ENCODE measurements at places on chromosomes 5 and 9. TPM values are rescaled to one million over a fixed set of nuclear protein-coding genes. Genes with fewer than 3 reads are reported as not detected.

DNA sequence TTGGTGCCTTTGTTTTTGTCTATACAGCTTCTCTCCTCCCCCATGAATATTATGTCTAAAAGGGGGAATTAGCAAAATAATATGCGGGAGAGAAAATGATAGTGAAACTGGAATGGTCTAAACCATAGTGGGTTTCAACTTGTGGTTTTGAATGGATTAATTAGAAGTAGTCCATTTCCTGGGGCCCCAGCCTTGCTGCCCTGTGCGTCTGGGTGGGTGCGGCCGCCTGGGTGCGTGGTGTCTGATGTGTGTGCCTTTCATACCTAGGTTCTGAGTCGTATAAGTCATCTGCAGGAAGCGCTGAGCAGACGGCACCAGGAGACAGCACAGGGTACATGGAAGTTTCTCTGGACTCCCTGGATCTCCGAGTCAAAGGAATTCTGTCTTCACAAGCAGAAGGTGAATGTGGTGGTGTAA is 120.0 kb upstream of the CACNA1B start:
- no peak for DNase-seq

DNA sequence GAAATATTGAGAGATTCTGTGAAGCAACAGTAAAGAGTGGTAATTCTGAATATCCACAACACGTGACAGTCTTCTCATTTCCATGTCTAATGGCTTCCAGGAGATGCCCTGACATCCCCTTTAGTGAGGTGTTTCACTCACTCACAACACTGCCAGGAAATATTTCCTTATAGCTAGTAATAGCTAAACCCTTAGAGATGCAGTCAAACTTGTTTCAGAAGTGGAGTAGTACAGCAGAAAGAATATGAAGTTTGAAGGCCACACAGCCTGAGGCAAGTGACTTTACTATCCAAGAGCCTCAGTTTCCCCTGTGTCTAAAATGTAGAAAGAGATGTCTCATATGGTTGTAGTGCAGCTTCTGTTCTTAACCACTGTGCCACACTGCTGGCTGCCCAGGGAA is 139.2 kb downstream of the CDK5RAP2 start:
- DNase-seq: no peak

GRCh38 chr5:87787625-87788256 is 375.0 kb upstream of the CCNH start:
- DNase-seq: no peak

- DNase-seq: peak; percentile 47
Measured at GRCh38 chr9:75960551-75960950, 70.1 kb downstream of the PCSK5 start.

DNA sequence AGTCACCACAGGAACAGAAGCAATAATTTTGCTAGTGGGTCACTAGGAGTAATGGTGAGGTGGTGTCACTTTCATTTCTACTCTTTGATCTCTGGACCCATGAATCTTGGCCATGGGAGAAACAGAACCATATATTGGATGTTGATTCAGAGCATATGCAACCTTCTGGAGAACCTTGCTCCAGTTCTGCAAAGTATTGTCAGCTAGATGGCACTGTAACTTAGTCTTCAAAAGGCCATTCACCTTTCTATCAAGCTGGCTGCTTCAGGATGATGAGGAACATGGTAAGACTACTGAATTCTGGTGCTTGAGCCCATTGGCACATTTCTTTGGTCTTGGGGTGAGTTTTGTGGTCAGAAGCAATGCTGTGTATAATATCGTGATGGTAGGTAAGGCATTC is 129.1 kb upstream of the FBN2 start:
- DNase-seq: no peak

- DNase-seq: peak; percentile 85
Measured at GRCh38 chr9:35689542-35690293, at the start of gene TPM2. Gene TPM2 (minus strand): TSS chr9:35689925. CDS start chr9:35689817, 108 bp downstream.

DNA sequence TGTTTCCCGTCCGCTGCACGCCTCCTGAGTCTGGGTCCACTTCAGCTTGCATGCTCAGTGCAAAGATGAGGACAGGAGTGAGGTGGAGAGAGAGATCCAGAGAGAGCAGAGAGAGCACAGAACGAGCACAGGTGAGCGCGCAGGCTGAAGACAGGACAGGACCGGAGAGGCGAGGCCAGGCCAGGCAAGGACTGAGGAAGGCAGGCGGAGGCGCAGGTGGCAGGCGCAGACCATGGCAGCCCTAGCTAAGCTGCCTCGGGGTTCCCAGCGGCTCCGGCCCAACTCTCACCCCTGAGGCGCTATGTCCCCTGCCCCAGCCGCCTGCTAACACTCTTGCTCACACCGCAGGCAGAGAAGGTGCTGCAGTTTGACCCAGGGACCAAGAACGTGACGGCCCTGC is 9.7 kb downstream of the GRIN1 start:
- no peak for DNase-seq

DNA sequence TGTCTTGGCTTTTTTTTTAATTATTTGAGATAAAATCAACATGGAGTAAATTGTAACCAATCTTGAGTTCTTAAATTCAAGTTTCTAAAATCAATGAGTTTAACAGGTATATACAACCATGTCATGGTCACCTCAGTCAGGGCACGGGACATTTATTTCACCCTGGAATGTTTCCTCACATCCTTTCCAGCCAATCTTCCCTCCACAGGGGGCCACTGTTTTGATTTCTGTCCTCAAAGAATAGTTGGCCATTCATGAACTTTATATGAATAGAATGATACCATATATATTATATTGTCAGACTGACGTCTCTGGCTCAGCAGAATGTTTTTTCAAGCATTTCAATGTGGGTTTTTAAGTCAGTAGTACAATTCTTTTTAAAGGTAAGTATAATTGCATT is 806 bp downstream of the ZNF474 start:
- DNase-seq: no peak

- DNase-seq: no peak
Measured at GRCh38 chr5:73816656-73817420, 190.8 kb downstream of the ARHGEF28 start.

- DNase-seq: no peak
Measured at GRCh38 chr5:24668050-24668449, 23.3 kb upstream of the CDH10 start.

DNA sequence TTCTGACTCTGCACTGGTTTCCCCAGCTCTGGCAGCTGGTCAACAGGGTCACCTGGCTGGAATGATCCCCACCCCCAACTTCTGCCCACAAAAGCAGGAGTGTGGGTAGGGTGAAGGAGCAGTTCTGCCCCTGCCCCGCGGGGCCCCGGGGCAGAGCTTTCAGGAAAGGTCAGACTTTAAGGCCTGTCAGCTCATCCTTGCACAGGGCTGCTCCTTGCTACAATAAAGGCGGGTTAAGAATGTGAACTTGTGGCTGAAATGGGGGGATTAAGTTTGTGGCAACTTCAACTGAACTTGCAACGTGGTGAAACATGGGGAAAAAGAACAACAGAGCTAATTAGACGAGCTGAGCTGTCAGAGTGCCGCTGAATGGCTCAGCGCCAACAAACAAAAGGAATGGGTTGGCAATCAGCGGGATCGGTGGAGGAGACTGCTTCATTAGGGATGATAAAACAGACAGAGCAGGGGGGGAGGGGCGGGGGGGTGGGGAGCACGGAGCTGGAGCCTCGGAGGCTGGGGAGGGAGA is 50.8 kb downstream of the CRB2 start:
- DNase-seq: no peak

DNA sequence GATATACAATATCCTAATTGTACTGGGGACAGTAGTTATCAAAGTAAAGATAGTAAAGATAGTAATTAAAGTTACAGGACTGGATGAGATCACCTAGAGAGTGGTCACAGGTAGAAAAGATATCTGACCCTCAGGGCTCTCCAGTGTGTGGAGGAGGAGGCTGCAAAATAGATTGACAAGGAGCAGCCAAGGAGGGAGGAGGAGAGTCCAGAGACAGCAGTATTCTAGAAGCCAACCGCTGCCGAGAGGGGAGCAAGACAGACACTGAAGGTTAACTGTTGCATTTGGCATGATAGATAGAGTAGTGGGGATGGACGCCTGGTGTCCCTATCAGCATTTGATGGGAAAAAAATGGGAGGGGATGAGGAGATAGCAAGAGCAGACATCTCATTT is 17.0 kb upstream of the F2RL1 start:
- DNase-seq: no peak

- no peak for DNase-seq
Measured at GRCh38 chr5:115542086-115542485, 2.5 kb downstream of the FEM1C start.

GRCh38 chr9:69798744-69799143 is 21.9 kb upstream of the CFAP95 start:
- no peak for DNase-seq

GRCh38 chr5:140548791-140549190 is 1.3 kb downstream of the EIF4EBP3 start:
- no peak for DNase-seq

GRCh38 chr5:65462139-65462705 is 19.5 kb downstream of the ADAMTS6 start:
- DNase-seq: no peak

- no peak for DNase-seq
Measured at GRCh38 chr5:87997662-87998061, 271.0 kb downstream of the TMEM161B start.

- DNase-seq: no peak
Measured at GRCh38 chr5:90793183-90793582, 234.6 kb downstream of the ADGRV1 start.

DNA sequence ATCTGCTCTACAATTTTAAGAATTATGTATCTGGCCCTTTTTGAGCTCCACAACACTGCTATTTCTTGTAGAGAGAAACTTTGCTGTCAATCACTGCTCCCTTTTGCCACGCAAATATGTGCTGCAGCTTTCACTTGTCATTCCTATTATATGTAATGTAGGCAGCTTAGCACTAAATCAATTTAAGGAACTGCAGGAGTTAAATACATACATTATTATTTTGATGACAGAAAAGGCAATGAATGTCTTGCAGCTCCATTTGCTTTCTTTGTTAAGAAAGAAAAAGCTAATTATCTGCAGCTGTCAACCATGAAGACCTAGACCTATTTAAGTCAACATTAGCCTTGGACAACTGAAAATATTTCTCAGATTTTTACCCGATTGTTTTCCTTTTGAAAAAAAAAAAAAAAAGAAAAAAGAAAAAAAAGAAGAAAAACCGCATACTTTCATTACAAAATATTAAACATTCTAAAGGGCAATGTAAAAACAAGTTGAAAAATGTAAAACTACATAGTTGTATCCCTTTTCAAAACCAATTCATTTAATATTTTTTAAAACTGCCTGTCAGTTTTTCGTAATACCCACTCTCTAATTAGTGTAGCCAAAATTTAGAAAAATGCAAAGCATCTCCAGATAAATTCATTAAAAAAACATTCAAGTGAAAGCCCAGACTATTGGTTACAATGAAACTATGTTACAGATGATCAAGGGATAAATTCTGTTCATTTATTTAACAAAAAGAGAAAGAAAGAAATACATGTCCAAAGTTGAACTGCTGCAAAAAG is 57.2 kb downstream of the RFX3 start:
- DNase-seq: no peak

- no peak for DNase-seq
Measured at GRCh38 chr5:161001604-161002003, 149.6 kb upstream of the ATP10B start.

Gene PLAC8L1
- not detected for total RNA-seq

Gene GALNT12
- 0.43 TPM for total RNA-seq

Gene CFAP157
- not detected for total RNA-seq

Gene ZMYND19
- 12.0 TPM for total RNA-seq

Gene UBAC1
- 107 TPM for total RNA-seq

Gene CERT1
- total RNA-seq: 32.1 TPM

Gene CORO2A
- 0.30 TPM for total RNA-seq

Gene ARHGEF37
- total RNA-seq: 32.9 TPM

Data from Right ventricle myocardium superior (tissue), 1 donor.